ENCODE measurements at places on chromosomes 13 and 19. TPM values are rescaled to one million over a fixed set of nuclear protein-coding genes. Genes with fewer than 3 reads are reported as not detected.

DNA sequence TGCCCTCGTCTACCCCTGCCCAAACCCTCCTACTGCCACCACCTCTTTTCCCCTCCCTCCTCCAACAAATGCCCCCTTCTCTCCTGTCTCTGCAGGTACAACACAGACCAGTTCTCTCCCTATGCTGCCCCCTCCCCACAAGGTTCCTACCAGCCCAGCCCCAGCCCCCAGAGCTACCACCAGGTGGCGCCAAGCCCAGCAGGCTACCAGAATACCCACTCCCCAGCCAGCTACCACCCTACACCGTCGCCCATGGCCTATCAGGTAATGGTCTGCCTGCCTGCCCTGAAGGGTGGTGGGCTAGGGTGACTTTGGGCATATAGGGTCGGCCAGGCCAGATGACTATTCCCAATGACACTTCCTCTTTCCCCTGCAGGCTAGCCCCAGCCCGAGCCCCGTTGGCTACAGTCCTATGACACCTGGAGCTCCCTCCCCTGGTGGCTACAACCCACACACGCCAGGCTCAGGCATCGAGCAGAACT, 6.5 kb upstream of the TIMM50 start:
- DNase-seq = no peak

- DNase-seq = peak; percentile 50
Observed at GRCh38 chr13:33869005-33869404, 51.1 kb downstream of the RFC3 start.

- DNase-seq = no peak
Observed at GRCh38 chr13:28820099-28821051, at the start of gene MTUS2. MTUS2 (plus strand) TSS chr13:28820339.

The SLC10A2 gene
- total RNA-seq = not detected

GRCh38 chr13:114264886-114265611, 16.4 kb upstream of the UPF3A start:
- no peak for DNase-seq

The C19orf67 gene
- not detected for total RNA-seq

DNA sequence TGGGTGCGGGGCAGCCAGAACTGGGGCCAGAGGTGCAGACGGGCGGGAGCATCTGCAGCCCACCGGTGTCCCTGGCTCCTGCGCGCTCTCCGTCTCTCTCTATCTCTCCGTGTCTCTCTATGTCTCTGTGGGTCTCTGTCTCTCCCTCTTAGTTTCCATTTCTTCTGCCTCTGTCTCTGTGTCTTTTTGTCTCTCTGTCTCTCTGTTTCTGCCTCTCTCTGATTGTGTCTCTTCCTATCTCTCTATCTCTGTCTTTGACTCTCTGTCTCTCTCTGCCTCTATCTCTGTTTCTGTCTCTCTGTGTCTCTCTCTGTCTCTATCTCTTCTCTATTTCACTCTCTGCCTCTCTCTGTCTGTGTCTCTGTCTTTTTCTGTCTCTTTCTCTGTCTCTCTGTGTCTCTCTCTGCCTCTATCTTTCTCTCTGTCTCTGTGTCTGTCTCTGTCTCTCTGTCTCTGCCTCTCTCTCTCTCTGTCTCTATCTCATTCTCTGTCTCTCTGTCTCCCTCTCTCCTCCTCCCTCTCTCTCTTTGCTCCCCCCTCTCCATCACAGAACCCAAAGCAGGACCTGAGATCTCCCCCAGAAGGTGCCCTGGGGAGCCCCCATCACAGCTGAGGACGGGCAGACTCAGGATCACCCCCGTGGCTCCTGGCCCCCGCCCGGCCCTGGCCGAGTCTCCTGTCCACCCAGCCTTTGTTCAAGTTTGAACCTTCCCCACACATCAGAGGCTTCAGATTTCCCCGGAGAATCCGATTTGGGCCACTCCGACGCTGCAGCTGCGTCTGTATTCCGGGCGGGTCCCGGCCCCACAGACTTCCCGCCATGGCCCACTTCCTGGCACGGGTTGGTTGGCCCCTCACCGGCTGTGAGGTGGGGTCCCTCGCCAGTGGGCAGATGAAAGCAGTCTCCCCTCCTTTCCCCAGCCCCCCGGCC, 48.6 kb upstream of the TCF3 start:
- no peak for DNase-seq

The C13orf42 gene
- total RNA-seq = not detected

DNA sequence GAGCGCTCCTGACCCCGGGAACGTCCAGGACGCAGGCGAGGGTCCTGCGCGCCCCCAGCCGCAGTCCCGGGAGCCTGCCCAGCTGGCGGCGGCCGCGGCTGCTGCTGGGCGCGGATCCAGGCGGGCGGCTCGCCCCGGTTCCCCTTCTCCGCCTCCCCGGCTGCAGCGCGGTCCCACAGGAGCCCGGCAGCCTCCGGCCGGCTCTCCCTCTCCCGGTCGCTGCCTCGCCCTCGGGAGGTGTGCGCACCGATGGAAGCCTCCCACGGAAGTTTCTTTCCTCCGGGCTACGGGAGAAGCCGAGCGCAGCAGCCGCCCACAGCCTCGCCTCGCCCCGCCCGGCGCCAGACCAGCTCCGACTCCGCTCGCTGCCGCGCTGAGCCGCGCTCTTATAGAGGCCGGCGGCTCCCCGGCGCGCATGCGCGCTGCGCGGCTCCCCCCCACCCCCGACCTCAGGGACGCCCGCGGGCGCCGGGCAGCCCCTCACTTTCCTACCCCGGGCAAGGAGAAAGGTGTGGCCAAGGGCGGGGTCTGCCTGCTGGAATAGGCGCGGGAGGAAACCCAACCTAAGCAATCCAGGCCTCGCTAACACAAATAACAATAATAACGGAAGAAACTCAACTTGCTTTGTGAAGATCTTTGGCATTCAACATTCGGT, at the start of gene SHISA2:
SHISA2 (minus strand) TSS at position 360 of the 655 bp plus-strand sequence. CDS start 1,041 bp downstream, outside the sequence.
- DNase-seq = no peak

The MBD3L2 gene
- not detected for total RNA-seq

- no peak for DNase-seq
Observed at GRCh38 chr19:54792814-54793213, 10.6 kb upstream of the KIR2DL4 start.

GRCh38 chr13:49140910-49141611, 79.1 kb upstream of the MLNR start:
- no peak for DNase-seq

DNA sequence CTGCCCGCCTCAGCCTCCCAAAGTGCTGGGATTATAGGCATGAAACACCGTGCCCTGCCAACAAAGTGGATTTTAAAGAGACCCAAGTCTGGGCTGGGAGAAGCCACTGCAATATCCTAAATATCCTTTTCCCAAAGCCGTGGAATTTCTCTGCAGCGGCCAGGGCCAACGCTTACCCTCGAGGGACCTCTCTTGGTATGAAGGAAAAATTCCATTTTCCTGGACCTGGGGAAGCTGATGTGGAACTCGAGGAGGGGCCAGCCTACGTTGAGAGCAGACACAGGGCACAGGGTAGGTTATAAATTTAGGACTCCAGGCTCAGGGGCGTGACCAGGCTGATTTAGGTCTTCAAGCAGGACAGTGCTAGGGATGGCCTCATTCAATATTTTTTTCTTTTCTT, 17.7 kb upstream of the UPF1 start:
- DNase-seq = no peak

The PSG11 gene
- not detected for total RNA-seq

The TUBA3C gene
- total RNA-seq = not detected

All from kidney epithelial cell (primary cell).